BE2C (cell line): ENCODE measurements at places on chromosomes 6 and 20.

GRCh38 chr20:59785986-59786795 is 147.2 kb downstream of the SYCP2 start:
- no peak for DNase-seq

DNA sequence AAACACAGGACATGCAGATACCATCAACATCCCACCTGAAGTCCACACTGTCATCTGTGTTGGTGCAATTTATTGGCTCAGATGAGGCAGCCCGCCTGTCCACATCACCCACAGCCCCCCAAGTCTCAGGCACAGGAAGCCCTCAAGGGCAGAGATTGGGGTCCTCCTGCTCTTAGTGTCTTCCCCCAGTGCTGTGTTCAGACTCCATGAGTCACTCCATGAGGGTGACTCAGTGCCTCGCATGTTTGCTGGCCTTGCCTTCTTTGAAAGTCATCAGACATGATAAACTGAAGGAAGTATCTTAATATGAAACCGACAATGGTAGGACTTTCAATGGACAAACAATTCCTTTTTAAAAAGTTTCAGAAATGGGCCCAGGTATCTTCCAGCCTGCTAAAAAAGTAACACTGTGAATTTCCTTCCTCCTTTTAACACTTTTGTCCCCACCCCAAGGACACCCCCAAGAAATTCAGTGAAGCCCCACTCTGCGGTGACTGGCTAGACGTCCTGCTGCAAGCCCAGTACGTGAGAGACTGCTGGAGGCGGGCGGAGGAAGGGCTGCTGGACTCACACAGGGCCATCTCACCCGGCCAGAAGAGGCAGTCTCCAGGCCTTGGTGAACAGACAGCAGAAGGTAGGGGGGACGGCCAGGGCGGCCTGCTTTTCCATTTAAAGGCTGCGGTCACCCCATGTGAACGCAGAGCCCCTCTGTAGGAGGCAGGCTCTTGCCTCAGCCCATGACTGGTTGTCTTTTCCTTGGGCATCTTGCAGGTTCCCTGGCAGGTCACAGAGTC is 43.0 kb upstream of the KCNK16 start:
- DNase-seq = no peak

DNA sequence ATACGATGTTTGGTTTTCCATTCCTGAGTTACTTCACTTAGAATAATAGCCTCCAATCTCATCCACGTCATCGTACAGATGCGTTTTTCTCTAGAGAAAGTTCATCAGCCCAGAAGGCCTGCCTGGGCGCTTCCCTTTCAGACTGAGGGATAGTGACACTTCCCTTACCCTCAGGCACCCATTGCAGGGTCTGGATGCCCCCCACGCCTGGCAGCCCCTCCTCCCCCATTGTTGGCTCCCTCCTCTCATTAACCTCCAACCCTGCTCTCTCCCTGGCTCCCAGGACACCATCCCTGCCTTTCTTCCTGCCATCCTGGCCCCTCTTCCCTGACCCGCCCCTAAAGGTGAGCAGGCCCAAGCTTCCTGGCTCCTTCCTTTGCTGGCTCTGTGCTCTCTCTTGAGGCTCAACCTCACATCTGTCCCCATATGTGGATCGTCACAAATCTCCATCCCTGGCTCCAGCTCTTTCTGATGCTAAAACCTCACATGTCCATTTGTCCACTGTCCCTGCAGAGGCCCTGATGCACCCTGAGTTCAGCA is 145.2 kb downstream of the SYCP2 start:
- no peak for DNase-seq

- DNase-seq = no peak
These were observed 4.5 kb downstream of the PHF3 start for GRCh38 chr6:63640062-63640461.

DNA sequence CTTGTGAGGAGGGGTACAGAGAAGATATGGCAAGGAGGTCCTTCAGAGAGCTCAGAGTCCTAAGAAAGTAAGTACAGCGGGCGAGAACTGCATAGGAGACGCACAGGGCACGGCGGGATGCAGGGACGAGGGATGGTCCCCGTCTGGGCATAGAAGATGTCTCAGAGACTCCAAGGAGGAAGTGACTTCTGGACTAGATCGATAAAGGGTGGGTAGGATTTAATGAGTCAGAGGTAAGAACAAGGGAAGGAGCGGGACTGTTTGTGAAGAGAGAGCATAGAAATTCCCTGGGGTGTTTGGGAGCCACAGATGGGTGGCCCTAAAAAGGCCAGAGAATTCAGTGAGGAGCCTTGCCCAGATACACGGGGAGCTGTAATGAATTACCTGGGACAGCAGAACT is 69.1 kb downstream of the FAM120B start:
- DNase-seq = no peak

DNA sequence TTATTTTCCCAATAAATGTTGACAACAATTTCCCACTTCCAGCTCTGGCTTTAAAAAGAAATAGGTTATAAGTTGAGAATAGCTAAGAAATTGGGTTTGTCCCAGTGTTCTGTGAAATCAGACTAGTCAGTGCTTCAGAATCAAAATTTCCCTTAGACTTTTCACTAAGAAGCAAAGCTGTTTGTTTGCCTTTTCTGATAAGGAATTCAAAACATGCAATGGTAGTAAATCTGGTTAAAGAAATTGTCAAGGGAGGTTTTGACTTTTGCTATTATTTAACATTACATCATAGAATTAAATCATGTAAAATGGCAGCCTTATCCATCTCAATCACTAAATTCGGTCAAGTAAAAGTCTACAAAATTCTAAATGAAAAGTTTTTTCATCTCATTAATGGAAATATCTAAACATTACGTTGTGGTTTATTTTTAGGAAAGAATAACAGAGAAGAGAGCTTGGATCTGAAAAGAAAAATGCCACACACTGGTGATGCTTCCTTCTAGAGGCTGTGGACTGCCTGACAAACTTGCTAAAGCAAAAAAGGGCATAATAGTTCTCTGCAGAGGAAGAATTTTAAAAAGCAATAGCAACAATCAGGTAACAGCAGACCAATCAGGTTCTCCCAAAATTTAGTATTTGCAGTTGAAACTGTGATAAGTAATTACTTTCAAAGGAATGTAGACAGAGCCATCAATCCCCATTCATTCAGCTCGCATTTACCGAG is 36.4 kb downstream of the PLAGL1 start:
- DNase-seq = no peak

- DNase-seq = no peak
These were observed 24.8 kb downstream of the MAFB start for GRCh38 chr20:40663991-40664880.

DNA sequence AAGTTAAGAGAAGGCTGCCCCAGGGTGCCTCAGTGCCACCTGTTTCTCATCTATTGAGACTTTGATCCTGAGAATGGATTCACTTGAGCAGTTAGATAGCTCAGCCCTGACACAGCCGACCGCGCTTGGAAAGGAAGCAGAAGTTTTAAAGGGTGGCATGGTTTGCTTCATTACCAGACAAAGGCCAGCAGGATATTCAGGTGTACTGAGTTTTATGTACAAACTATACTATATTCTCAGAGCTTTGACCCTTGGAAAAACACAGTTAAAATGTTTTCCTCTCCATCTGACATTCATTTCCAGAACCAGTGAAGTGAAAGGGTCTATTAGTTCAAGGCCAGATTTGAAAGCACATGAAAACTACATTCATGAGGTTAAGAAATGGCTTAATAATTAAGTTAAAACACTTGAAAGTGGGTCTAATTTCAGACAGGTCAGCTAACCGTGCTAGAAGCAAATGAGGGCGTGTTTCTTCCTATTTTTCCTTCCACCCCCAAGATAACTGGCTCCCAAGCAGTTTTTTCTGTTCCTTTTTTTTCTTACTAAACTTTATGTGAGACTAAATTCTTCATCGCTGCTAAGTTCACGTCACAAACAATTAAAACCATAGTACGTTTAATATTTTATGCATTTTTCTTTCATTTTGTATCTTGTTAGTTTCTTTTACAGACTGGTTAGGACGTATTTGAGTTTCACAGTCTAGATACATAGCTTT is 385.3 kb upstream of the SOX4 start:
- DNase-seq = no peak

- no peak for DNase-seq
These were observed 275.1 kb downstream of the C6orf118 start for GRCh38 chr6:165034271-165034741.

DNA sequence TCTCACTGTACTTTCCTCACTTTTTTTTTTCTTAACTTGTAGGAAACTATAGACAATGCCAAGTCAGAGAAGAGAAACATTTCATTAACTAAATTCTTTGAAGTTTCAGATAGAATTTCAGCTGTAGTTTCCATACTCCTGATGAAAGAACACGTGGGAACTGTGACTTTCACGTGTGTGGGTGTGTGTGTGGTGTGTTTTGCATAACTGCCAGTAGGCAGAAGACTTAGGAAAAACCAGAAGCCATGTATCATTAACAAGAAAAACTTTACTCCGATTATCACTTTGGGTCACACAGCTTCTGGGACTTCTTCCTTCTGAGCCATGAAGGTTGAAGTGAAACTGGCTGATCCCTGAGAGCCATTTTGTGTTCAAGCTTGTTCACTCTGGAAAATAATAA is 483.3 kb downstream of the TFAP2B start:
- DNase-seq = no peak

DNA sequence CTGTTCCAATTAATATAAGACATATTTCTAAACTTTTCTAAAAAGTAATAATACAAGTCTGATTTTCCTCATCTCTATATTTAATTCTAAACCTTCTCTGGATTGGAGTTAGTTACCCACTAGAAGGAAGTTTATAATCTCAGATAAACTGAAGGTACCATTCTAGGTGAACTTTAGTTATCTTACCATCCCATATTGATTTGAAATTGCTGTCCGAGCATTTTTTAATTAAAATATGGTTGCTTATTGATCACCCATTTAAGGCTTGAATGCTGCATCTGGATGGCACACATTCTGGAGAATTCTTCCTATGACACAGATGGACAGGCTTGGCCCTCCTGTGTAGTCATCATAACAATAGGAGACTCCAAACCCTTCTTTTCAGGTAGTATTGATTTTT is 8.0 kb downstream of the RNF182 start:
- DNase-seq = no peak

DNA sequence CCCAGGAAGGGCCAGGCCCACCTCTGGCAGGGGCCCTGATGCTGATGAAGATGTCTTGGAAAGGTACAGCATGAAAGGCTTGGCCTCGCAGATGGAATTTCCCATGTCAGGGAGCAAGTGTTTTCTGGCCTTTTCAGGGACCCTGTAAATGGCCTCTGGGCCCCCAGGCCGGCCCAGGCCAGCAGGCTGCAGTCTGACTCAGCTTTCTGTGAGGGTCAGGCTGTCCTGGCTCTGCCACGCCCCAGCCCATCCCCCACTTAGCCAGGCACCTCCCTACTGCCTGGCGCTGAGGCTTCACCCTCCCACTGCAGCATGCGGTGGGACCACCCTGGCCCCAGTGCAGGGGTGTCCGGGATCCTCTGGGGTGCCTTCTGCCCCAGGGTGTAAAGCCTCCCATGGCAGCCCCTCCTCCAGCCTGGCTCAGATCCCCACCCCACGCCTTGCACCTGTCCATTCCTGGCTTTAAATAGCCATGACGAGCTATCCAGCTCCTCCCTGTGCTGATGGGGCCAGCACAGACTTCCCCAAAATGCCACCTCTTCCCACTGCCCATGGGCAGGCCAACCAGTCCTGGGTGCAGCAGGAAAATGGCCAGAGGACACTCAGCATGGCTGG is 35.6 kb upstream of the GATA5 start:
- no peak for DNase-seq

DNA sequence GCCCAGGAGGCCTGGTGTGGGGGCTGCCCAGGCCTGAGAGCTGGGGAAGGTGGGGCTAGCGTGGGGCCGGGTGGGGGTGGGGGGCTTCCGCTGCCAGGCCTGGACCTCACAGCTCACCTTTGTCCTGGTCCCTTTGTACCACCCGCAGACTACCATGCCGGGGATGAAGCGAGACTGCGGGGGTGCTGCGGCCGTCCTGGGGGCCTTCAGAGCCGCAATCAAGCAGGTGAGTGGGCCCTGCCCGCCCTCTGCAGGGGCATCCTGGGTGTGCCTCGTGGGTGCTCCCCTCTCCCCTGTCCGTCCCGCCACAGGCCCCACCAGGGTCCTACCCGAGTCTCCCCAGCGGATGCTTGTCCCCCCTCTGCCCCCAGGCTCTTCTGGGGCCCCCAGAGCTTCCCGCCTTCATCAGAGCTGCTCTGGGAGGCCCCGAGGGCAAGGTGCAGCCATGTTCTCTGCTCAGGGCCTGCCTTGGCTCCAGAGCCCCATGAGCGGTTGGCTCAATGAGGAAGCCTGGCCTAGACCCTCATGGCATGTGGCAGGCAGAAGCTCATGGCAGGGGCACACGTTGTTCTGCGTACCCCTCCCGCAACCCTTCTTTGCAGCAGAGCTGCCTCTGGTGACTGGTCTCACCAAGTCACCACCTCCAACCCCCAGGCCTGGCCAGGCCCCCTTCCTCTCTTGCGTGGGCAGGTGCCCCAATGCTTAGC is 14.5 kb downstream of the NPEPL1 start:
- DNase-seq = no peak

GRCh38 chr6:105302617-105303128 is 100.2 kb downstream of the PREP start:
- no peak for DNase-seq

DNA sequence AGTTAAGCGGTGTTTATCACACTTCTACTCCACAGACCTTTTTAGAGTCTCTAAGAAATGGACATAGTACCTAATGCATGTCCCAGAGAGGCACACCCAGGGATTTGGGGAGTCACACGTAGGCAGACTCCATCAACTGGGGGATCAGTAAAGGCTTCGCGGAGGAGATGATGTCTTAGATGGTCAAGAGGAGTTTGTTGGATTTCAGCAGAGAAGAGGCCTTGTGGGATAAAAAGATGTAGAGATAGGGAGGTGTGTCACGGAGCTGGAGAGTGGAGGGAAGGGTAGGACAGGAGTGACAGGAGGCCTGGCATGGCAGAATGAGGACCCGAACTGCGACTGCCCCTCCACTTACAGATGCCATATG is 9.1 kb downstream of the DYNLRB1 start:
- DNase-seq = no peak

- no peak for DNase-seq
These were observed 161.7 kb upstream of the BMP5 start for GRCh38 chr6:56036916-56037600.

DNA sequence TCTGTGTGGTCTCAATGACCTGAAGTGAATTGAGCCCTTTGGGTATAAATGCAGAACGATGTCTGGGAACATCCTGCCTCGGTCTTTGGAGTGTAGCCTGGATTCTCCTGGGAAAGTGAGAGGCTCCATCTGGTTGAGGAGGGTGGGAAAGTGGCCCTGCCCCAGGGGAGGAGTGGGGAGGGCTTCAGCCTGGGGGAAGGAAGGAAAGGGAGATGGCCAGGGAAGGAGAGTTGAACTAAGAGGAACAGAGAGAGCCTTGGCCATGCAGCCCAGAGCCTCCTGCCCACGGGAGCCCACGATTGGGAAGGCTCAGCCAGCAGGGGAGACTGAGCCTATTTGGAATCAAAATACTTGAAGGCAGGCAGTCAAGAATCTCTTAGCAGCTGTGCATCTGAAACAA is 2.3 kb upstream of the EPB41L1 start:
- DNase-seq = peak; percentile 57

GRCh38 chr6:168713839-168714238 is 272.9 kb downstream of the SMOC2 start:
- peak; percentile 23 for DNase-seq

GRCh38 chr6:34317882-34318498 is 69.2 kb upstream of the SMIM29 start:
- DNase-seq = no peak
